ENCODE measurements at places on chromosomes 3 and 15.

GRCh38 chr3:14376348-14377043 is 25.9 kb upstream of the SLC6A6 start:
- DNase-seq: no peak

GRCh38 chr3:30020380-30020779 is 586.0 kb upstream of the TGFBR2 start:
- DNase-seq: no peak

DNA sequence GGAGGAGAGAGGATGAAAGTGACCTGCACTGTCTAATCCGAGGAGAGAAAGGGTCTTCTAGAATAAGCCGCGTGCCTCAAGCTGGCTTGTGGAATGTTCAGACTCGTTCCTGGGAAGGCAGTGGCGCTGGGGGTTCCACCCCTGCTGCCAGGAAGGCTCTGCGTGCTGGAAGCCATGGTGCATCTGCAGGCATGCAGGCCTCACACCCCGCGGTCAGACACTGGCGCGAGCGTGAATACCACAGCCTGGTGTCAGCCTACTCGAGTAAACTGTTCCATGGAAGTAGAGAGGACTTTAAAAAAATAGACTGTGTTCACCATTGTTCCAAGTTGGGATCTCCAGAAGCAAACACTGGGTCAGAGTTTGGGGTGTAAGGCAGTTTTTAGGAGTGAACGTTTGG is 25.9 kb upstream of the GABRG3 start:
- DNase-seq: no peak

GRCh38 chr15:66454143-66454542 is 43.4 kb downstream of the SNAPC5 start:
- no peak for DNase-seq

DNA sequence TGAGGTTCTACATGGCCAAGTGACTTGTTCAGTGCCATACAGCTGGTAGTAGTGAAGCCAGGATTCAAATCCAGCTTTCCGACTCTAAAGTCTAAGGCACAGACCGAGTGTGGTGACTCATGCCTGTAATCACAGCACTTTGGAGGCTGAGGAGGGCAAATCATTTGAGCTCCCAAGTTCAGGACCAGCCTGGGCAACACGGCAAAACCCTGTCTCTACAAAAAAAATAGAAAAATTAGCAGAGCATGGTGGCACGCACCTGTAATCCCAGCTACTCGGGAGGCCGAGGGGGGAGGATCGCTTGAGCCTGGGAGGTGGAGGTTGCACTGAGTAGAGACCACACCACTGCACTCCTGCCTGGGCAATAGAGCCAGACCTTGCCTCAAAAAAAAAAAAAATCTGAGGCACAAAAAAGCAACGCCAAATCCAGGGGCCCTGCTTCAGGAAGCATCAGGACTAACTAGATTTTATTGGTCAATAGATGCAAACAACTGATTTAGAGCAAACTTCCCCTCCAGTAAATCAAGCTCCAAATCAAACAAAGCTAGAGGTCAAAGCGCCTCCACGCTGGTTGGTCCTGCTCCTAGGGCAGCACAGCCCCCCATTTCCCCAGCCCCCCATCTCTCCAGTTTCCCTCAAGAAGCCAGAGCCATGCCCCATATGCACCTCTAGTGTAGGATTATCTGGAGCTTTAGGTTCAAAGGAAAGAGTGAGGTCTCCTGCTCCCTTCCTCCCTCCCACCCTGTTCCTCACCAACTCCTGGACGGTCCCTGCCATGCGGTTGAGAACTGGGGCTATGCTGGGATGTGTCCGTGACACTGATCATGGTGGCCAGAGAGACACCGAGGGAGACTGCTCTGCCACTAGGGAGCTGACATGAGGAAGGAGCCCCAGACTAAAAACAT is 2.9 kb upstream of the TNK2 start:
- DNase-seq: no peak

DNA sequence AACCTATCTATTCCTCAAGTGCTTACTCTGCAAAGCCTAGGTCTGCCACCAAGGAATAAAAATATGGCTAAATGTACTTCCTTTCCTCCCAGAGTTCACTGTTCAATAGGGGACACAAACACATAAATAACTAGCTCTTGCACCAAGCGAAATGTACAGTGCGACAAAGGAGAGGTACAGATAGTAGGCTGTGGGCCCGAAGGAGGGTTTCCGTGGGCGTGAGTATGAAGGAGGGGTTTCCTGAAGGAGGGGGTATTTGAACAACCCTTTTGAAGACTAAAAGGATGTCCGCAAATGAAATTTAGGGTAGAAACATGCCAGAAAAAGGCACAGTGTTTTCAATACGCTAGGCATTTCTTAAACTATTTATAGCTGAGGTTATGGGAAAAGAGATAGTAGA is 207.9 kb downstream of the LPP start:
- no peak for DNase-seq

DNA sequence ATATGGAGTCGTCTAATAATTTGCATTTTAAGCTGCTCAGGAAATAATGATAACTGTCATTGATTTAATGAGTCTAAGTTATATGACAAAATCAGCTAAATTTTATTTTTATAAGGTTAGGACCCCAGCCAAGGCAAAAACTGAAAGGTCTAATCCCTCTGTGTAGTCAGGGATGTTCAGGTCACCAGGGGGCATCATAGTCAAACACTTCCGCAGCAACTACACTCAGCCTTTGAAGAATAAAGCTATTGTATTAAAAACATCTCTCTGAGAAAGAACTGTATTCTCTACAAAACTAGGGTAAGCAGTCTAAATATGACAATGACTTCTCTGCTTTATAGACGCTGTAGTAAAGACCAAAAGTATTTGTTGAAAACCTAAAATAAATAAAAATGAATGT is 15.0 kb downstream of the INTS14 start:
- no peak for DNase-seq
